ENCODE measurements at places on chromosomes 12 and 14.

GRCh38 chr12:106643000-106643399, 60.2 kb downstream of the RFX4 start:
- DNase-seq: no peak

DNA sequence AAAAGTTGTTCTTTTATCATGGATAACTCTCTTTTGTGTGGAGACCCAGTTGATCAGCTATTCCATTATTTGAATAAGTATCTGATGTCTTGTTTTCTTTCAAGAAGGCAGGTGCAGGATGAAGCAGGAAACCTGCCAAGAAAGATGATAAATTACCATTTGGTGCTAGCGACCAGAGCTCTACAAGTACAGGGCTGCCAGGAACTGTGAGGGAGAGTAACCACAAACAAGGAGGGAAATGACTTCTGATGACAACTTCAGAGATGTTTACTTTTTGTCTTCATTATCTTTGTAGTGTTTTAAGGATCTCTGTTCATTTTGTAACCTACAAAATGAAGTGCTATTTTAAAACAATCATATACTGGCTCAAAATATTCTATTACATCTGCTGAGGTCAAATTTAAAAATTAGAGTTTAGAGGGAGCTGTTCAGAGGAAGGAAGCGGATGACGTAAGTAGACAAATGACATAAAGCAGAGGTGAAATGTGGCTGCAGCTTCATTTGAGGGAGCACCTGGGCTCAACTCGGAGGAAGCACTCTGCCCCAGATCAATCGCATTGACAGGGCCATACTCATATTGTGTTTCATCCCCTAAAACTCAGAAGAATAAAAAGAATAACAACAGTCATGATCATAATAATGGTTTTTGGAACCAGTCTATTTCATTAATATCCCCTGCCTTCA, 226.8 kb downstream of the C12orf42 start:
- peak; percentile 14 for DNase-seq

DNA sequence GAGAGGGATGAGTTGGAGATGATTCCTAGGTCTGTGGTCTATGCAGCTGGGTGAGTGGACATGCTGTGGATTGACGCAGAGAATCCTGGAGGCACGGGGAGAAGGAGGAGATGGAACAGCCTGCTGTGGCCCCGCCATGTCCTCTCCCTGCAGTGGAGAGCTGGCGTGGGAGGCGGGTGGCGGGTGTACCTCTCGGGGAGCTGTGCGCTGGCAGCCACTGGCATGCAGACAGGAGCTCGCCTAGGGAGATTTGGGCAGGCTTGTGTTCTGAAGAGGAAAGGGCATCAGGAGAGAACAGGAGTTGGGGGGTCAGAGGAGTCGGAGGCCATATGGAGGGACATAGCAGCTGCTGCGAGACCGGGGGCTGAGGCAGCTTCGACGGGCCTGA, 56.1 kb downstream of the TECPR2 start:
- DNase-seq: no peak

- DNase-seq: no peak
Observed at GRCh38 chr12:115322275-115322674, 638.3 kb upstream of the TBX3 start.

GRCh38 chr14:51498411-51499227, 153.1 kb upstream of the FRMD6 start:
- no peak for DNase-seq

GRCh38 chr12:52321418-52321817, 220 bp upstream of the KRT83 start:
- DNase-seq: no peak

DNA sequence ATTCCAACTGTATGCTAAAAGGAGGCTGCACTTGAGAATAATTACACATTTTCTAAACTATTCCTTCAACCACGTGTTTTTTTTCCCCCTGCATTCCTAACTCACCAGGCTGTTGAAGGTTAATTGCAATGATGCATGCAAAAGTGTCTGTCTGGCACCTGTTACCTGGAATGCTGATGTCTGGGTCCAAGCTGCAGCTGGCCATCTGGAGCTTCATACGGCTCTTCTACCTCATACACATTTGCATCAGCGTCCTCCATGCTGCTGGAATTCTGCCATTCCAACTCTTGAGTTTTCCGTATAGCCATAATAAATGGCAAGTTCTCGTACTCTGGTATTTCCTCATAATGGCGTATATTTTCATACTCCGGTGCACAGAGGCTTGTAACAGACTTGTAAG, 8.6 kb downstream of the FGD6 start:
- DNase-seq: no peak

- DNase-seq: no peak
Observed at GRCh38 chr12:52318241-52318990, 2.8 kb downstream of the KRT83 start.

DNA sequence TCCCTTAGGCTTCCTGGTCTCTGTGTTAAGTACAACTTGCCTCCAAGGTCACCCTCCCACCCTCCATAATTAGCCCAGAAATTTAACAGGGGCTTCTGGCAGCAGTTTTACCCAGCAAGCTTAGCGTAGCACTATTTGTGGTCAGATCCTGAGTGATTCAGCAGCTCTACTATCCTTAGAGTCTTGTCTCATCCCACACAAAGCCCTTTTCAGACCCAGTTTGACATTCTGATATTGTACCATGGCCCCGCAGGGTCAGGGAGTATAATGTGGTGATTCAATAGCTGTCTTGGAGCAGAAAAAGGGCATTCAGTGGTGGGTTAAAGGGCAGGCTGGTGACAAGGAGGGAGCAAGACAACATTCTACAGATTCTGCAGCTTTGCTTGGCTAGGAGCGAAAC, 153.8 kb upstream of the DDHD1 start:
- DNase-seq: no peak

Measured in stimulated activated naive CD4-positive, alpha-beta T cell (primary cell).